ENCODE measurements at places on chromosomes 11 and 22.

GRCh38 chr11:11975201-11976092, 33.0 kb downstream of the DKK3 start:
- DNase-seq: no peak

DNA sequence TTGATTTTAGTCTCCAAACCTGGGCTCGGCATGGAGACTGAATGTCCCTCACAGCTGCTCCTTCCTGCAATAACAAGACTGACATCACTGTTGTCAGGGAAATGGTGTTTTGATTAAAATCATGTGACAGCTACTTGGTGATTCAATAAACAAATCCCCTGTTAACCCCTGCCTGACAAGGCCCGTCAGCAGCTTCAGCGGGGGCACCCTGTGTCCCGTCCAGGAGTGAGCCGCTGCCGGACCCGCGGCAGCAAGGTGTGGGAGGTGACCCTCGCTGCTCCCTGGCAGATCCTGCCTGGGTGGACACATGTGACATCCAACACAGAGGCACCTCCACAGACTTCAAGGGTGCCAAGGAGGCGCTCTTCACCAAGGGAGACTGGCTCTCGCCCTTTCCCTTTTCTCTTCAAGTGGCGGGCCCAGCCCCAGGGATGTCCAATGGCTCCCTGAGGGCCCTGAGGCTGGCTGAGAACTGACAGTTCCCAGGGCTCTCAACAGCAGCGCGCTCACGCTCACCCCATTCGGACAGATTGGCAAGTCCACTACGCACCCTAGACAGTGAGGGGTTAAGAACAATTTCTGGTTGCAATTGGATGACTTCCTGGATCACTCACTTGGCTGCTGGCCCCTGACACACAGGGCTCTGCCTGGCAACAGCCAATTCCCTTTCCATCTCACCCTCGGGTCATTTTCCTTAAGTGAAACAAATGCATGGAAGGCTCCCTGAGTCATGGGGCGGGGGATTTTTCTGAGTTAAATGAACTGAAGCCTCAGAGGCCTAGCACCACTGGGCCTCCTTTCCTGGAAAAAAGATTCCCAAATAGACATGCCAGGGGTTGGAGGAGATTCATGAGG, 30.7 kb downstream of the PPP2R1B start:
- DNase-seq: no peak

DNA sequence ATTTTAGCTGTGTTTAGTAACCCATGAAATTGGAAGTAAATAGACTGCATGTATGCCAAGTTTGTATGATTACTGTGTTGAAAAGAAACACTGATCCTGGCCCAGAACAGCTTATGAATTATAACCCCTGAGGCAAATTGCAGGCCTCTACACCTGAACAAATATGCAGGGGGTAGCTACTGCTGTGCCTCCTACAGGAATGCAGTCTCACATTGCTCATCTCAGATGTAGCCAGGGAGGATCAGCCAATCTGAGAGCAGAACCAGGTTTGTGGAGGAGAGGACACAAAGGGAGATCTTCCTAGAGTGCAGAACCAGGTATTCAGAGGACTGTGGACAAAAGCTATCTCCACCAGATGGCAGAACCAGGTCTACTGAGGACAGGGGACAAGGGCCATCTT, 442.2 kb upstream of the DDI1 start:
- DNase-seq: no peak

GRCh38 chr11:33476945-33477606, 219.9 kb downstream of the HIPK3 start:
- no peak for DNase-seq

DNA sequence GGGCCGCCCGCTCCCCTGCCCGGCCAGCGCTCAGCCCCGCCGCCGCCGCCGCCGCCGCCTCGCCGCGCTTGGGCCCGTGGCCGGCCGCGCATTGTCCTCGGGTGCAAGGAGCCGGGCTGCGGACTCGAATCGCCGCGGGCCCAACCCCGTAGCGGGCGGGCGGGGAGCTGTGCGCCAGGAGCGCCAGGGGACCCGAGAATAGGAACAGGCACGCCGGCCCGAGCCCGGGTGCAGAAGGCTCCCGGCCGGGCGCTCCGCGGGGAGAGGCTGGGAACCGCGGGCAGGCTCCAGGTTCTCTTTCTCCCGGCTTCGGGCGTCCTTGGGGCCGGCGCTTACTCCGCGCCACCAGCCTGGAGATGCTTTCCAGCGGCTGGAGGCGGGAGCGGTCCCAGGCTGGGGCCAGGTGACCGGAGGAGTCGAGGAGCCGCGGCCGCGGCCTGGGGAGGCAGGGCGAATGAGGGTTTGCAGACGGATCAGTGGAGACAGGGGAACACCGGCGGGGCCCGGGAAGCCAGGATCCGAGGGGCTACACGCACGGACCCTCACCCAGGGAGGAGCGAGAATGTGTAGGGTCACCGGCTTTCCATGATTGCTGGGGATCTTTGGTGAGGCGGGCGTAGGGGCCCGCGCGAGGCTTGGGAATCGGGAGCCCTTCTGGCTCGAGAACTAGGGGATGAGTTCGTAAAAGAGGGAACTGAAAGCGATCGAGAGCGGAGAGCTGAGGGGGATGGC, 726 bp downstream of the PKNOX2 start:
- no peak for DNase-seq

DNA sequence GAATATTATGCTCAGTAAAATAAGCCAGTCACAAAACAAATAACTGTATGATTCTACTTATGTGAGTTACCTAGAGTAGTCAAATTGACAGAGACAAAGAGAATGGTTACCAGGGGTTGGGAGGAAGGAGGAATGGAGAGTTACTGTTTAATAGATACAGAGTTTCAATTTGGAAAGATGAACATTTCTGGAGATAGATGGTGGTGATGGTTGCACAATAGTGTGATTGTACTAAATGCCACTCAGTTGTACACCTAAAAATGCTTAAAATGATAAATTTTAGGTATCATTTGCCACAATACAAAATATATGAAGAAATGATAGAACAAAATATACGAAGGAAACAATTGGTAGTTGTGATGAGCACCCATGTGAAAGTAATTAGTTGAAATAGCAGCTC, 43.4 kb downstream of the PDHX start:
- DNase-seq: no peak

DNA sequence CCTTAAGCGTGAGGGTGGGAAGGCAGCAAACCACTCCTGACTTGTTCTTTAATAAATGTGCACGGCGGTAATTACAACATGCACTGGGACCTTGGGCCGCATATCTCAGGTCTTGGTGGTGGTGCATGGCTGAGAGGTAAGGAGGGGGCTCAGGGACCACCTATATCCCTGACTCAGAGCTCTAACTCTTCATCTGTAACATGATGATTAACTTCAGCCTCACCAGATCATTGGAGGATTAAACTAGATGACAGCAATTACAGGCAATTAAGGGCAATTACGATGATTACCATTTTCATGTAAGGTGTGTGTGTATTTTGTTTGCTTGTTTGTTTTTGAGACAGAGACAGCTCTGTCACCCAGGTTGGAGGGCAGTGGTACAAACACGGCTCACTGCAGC, 45.0 kb downstream of the FBLN1 start:
- DNase-seq: no peak

DNA sequence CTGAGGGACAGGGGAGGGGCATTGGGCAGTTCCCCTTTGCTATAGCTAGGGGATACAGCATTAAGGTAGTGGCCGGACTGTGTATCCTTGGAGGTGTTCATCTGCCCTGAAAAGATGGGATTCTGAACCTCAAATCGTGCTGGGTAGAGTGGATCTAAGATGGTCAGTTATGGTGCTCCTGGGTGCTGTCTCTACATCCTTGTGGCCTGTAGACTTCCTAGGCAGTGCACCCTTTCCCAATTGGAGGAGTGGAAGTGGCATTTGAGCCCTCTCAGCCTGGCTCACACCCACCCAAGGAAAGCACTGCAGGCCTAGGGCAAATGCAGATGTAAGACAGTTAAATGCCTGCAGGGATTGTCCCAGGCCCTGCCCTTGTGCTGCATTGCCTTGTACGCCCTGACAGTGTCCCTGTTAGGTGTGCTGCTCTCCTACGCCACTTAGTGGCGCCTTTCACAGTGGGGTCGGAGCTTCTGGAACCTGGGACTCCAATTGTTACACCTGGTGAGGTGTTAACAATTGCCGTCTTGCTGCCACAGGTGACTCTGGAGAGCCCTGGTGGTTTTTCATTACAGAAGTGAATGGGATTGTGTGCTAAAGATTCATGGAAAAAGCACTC, 35.0 kb downstream of the PPFIBP2 start:
- DNase-seq: no peak

DNA sequence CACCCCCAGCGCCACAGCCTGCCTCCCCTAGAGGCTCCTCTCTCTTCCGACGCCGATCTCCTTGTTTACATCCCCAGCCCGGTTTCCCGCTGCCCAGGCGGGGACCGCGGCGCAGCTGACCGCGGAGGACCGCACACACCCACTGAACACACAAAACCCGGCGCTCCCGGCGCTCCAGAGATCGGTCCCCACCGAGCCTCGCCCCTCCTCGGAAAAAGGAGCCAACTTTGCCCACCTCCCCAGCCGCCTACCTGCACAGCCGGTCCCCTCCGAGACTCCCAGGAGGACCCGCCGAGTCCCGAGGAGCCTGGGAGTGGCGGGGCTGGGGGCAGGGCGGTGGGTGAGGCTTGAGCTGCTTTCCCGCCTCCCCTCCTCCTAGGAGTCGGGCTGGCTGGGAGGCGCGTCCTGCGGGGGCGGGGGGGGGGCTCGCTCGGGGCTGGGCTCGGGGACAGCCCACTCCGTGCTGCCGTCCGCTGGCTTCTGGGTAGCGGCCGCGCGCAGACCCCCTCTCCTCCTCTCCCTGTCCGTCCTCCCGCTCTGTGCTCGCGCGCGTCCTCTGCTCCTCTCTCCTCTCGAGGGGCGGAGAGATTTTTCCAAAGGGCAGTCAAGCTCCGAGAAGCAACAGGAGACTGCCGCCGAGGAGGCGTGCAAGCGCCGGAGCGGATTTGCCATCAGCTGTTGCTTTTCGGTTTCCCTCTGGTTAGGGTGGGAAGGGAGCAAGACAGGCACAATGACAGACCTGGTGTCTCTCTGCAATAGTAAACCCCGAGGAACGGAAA, at the start of gene FXYD6:
Gene FXYD6 (minus strand): TSS at position 318 of the 779 bp plus-strand sequence. CDS start 33,882 bp downstream, outside the sequence.
- no peak for DNase-seq

- no peak for DNase-seq
Observed at GRCh38 chr11:68691402-68691784, 7.0 kb downstream of the GAL start.

GRCh38 chr22:26479043-26479791, 4.4 kb downstream of the HPS4 start:
- DNase-seq: no peak

GRCh38 chr22:23892706-23893105, 1.5 kb upstream of the MIF start:
- DNase-seq: no peak

GRCh38 chr11:118524757-118525470, 2.4 kb upstream of the TTC36 start:
- no peak for DNase-seq

GRCh38 chr11:11243209-11243589, 109.9 kb downstream of the CSNK2A3 start:
- DNase-seq: no peak

DNA sequence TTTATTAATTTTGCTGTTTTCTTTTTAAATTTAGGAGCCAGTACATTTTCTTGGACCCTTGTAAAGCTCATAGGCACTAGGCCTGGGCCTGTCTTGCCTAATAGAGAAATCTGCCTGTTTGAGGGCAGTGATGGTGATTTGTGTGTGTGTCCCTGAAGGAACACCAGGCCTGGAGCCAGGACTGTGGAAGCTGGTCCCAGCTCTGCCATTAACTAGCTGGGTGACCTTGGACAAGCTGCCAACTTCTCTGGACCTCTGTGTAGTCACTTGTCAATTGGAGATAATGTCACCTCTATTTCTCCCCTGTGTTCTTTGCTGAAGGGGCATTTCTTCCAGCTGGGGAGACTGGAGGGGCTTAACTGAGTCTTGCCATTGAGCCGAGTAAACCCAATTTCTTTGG, 16.0 kb upstream of the FTH1 start:
- no peak for DNase-seq

- no peak for DNase-seq
Observed at GRCh38 chr11:32334822-32335221, 100.5 kb downstream of the WT1 start.

GRCh38 chr11:126246636-126247035, 22.1 kb downstream of the SRPRA start:
- DNase-seq: no peak

DNA sequence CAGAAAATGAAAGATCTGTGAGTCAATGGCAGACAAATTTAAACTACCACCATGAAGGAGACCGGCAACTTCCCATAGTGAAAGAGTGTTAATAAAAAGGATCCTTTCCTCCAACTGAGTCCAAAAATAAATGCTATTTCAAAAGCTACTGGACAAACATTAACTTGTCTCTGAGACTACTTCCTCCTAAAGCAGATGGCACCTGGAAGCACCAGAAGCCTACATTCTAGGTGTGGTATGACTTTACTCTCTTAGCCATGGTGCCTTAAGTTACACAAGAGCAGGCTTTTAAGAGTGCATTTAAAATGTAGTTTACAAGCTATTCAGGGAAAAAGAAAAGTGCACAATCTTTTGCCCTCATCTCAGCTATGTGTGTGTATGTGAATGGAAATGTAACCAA, 2.5 kb downstream of the ARHGAP32 start:
- DNase-seq: no peak

GRCh38 chr11:37038911-37039310, 440.9 kb upstream of the RAG2 start:
- DNase-seq: no peak

- no peak for DNase-seq
Observed at GRCh38 chr11:8297781-8298440, 34.2 kb upstream of the LMO1 start.

- DNase-seq: no peak
Observed at GRCh38 chr11:3169255-3170043, 4.3 kb upstream of the OSBPL5 start.

- DNase-seq: no peak
Observed at GRCh38 chr22:47308886-47309285, 546.4 kb downstream of the TBC1D22A start.
